OCI-M1 (cell line): ENCODE measurements at places on chromosomes 13 and 19.

- no peak for DNase-seq
Measured at GRCh38 chr13:75216038-75216437, 265.9 kb downstream of the TBC1D4 start.

DNA sequence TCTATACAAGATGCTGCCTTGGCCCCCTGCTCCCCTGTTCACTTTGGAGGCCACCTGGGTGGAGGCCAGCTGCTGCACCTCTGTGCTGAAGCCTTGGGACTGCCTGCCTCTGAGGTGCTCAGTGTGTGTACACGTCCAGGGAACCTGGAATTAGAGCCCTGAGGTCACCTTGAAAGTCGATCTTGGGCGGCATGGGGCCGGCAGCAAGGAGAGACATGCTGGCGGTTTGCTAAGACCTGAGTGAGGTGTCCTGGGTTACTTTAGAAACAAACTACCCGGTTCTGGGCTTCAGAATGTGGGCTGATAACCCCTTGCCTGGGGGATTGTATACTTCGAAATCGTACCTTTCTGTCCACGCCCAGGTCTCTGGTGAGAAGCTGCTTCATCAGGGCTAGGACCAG, 25.5 kb downstream of the TSSK6 start:
- no peak for DNase-seq

- no peak for DNase-seq
Measured at GRCh38 chr13:113052206-113052605, 53.4 kb upstream of the F7 start.

GRCh38 chr19:12840091-12841079, 2.1 kb downstream of the MAST1 start:
- peak; percentile 55 for DNase-seq

- no peak for DNase-seq
Measured at GRCh38 chr19:3478409-3479176, 1.7 kb downstream of the SMIM24 start.

DNA sequence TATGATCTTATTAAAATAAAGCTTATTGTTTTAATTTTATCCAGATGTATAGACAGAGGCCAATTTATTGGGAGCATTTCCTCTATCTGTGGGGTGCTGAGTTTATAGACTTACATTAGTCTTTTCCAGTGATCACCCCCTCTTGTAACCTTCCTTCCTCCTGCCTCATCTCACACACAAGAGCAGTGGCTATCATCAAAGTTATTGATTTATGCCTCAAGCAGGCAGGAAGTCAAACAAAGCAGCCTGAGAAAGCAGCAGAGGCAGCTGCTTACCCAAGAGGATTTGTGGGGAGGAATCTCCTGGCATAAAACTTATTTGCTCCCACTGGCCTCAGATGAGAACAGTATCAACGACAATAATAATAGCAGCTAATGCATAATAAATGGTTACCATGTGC, 26.3 kb upstream of the DCLK1 start:
- no peak for DNase-seq

- no peak for DNase-seq
Measured at GRCh38 chr13:61857198-61857597, 441.5 kb upstream of the PCDH20 start.

- no peak for DNase-seq
Measured at GRCh38 chr13:46620471-46620870, 67.5 kb downstream of the LRCH1 start.

DNA sequence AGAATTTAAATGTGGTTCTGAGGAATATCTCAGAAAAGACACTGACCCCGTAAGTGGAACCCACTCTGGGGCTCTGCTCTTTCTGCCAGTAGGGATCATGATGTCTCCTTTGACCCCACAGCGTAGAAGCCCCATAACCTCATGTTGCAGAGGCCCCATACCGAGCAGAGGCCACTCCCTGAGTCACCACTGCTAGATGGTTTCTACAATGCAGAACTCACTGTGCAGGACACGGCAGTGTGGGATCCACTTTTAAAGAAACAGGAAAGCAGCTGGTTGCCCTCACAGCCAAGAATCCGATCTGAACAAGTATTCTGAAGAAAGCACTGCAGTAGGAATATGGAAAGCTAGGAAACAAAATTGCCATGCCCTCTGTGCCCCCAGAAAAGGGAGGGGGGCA, 4.2 kb downstream of the SLC7A1 start:
- no peak for DNase-seq

GRCh38 chr19:17114414-17114831, 38.8 kb downstream of the MYO9B start:
- DNase-seq, result no peak

GRCh38 chr19:4910594-4911281, 1.4 kb downstream of the UHRF1 start:
- peak; percentile 64 for DNase-seq

- no peak for DNase-seq
Measured at GRCh38 chr13:100491164-100491842, 97.3 kb downstream of the GGACT start.

DNA sequence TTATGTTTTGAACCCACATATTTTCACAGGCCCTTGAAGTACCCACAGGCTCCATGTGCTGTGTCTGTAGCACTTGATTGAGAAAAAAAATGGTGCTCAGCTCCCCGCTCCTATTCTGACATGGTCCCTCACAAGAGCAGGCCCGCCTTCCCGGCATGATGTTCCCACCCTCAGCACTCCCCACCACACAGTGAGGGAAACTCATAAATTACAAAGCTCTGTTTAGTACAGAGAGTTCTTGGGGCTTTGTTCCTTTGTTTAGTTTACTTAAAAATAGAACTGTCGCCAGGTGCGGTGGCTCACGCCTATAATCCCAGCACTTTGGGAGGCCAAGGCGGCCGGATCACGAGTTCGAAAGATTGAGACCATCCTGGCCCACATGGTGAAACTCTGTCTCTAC, 25.9 kb upstream of the ABCC4 start:
- DNase-seq, result no peak

DNA sequence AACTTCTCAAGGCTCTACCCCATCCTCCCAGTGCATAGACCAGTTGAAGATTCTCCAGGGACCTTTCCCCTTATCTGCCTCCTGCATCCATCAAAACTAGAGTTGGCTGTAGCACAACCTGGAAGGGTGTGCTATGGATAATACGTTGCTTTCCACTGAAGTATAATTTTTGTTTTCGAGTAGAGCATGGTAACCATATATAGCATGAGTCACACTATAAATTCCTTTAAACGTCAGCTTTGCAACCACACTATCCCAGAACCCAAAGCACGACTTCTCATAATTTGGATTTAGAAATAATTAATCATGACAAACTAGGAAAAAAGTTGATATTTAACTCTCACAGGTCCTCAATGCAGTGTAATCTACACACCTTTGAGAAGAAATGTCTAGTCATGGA, 138.3 kb upstream of the NBEA start:
- DNase-seq, result no peak

GRCh38 chr19:19526581-19527370, 1.9 kb upstream of the YJEFN3 start:
- DNase-seq, result no peak

- no peak for DNase-seq
Measured at GRCh38 chr13:90738881-90739280, 608.6 kb upstream of the MIR17HG start.

- DNase-seq, result no peak
Measured at GRCh38 chr19:10268071-10268470, 2.8 kb upstream of the ICAM1 start.

DNA sequence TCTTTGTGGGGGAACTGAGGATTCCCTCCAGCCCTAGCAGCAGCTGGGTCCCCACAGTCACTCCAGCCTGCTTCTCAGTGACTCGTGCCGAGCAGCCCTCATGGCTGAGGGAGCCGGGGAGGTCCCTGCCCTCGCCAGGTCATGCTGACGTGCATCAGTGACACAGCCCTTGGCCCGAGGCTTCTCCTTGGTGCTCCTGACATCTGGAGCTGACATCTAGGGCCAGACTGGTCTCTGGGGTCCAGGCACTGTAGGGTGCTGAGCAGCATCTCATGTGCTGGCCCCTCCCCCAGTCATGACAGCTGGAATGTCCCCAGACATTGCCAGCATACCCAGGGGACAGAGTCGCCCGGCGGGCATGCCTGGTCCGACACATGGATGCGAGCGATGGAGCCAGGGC, 14.4 kb downstream of the COMP start:
- no peak for DNase-seq

DNA sequence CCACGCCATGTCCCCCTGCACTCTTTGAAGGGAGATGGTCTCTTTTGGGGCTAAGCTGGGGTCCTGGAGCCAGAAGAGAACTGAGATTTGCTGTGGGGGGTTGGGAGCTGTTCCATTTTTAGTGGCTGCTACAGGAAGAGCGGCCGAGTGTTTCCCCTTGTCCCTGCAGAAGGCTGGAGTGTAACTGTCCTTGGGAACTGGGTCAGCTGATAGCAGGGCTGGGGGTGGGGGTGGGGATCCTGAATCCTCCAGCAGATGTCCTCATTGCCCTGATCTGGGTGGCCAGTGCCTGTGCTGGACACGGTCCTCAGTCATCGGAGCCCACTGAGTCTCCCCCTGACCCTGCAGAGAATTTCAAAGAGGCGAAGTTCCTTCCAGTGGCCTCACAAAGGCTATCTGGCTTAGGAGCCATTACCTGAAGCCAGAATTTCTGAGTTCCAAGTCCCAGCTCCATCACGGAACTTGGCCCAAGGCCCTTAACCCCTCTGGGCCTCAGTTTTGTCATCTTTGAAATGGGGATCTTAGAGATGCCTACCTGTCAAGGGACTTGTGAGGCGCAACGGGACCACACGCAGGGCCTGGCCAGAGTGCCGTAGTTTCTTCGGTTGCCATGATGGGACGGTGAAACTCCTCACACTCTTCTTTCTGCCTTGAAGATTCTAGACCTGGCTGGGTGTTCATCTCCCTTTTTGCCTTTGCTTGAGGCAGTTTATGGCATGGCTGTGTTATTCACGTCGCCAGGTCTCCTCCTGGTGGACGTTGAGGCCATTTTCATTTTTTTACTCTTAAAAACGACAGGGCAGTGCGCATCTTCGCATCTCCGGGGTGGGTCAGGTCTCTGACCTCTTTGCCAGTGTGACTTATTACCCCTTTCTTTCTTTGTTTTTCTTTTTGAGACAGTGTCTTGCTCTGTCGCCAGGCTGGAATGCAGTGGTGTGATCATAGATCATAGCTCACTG, 51.9 kb downstream of the DNM2 start:
- DNase-seq, result peak; percentile 44

DNA sequence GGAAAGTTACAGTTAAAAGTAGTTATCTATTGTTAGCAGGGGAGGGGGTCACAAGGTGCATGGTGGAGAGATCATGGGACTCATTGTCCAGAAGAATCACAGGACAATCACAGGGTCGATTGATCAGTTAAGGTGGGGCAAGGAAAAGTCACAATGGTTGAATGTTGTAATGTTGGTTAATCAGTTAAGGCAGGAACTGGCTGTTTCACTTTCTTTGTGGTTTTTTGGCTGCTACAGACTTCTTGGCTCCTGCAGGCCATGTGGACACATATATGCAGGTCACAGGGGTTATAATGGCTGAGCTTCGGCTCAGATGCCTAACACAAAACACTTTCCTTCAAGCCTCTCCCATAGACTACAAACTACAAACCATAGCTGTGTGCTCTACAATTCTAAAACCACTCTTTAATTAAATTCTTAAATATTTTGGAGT, 6.9 kb upstream of the ZNF431 start:
- peak; percentile 86 for DNase-seq

GRCh38 chr13:106473154-106473553, 62.3 kb downstream of the EFNB2 start:
- DNase-seq, result no peak

DNA sequence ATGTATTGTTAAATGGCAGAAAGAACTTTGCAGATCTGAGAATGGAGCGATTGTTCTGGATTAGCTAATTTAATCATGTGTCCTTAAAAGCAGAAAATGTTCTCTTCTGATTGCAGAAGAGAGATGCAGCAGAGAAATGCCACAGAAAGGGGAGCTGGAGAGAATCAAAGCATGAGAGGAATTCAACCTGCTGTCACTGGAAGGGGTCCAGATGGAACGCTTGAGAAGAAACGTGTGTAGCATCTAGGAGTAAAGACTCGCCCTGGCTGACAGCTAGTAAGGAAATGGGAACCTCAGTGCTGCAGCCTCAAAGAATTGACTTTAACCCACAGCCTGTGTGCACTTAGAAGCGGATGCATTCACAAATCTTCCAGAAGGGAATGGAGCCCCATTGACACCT, 502.8 kb downstream of the KLF12 start:
- DNase-seq, result no peak

- DNase-seq, result no peak
Measured at GRCh38 chr13:20716951-20717350, 13.5 kb downstream of the IL17D start.

DNA sequence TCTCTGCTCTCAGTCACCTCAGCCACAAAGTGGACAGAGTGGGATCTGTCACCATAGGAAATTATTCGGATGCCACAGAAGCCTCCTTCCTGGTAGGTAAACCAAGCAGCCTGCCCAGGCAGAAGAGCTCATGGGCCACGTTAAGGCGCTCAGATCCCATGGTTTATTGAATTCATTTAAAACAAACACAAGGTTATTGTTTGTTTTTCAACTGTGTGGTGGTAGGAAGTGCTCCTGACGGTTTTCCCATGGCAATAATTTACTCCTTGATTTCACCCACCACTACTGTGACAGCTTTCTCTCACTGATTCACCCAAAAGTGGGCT, 14.4 kb downstream of the BCAM start:
- DNase-seq, result no peak

DNA sequence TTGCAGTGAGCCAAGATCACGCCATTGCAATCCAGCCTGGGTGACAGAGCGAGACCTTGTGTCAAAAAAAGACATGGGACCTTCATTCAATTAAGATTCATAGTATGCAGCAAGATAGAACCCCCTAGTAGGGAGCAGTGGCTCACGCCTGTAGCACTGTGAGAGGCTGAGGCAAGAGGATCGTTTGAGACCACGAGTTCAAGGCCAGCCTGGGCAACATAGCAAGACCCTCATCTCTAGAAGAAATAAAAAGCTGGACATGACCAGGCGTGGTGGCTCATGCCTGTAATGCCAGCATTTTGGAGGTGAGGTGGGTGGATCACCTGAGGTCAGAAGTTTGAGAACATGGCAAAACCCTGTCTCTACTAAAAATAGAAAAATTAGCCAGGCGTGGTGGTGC, 7.1 kb upstream of the LGALS7 start:
- DNase-seq, result no peak

DNA sequence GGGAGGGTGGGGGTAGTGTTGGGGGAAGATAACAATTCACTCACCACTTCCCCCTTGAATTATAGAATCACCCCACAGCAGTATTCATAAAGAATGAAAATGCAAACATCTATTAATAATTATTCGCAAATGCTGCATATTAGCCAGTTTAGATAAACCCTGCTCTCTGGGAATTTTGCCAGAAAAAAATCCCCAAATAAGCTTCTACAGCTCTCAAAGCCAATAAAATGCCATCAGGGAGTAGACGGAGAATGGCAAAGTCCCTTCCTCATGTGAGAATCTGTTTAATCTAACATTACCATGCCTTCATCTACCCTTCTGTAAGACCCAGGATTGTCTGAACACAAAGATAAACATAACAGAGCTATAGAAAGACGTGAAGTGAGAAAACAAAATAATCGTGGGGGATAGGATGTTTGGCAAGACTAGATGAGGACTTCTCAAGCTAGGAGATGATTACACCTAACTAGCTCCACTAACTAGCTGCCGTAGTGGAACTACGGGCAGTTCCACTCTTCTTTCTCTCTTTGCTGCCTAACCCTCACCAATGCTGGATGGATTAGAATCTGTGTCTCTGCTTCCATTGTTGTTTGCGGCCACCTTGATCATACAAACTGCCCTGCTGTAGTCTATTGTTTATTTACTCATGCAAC, 32.4 kb upstream of the CACNA1A start:
- DNase-seq, result peak; percentile 99

- DNase-seq, result peak; percentile 65
Measured at GRCh38 chr13:50805805-50806204, 37.7 kb downstream of the DLEU7 start.
